ENCODE measurements at places on chromosomes 1 and 21.

GRCh38 chr1:109396871-109397580 is 692 bp downstream of the SORT1 start:
- no peak for DNase-seq

DNA sequence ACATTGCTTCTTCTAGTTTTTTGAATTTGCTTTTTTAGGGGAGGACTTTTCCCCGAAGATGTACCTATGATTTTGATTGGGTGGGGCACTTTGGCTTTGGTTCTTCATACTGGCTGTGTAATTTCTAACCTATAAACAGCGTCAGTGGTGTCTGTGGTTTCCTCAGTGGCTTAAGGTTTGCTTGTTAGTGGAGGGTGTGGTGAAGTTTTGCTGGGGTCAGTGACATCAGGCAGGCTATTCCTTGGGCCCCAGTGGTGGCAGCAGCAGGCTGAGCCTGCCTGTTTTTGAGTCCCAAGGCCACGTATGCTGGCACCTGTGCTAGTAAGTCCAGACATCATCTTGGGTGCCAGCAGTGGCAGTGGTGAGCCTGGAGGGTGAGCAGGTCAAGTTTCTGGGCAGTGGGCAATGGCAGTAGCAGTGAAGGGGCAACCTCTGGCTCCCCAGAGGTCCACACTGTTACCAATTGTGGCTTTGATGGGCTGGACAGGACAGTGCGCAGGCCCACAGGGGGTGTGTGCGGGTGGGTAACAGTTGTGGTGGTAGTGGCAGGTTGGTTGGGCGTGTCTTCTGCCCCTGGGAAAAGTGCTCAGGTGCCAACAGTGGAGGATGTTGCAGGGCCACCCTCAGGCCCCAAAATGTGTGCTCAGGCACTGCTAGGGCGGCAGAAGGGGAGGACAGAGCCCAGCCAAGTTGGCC is 54.9 kb upstream of the B3GALT2 start:
- DNase-seq = no peak

- DNase-seq = no peak
Observed at GRCh38 chr21:42239973-42240372, 21.0 kb downstream of the ABCG1 start.

DNA sequence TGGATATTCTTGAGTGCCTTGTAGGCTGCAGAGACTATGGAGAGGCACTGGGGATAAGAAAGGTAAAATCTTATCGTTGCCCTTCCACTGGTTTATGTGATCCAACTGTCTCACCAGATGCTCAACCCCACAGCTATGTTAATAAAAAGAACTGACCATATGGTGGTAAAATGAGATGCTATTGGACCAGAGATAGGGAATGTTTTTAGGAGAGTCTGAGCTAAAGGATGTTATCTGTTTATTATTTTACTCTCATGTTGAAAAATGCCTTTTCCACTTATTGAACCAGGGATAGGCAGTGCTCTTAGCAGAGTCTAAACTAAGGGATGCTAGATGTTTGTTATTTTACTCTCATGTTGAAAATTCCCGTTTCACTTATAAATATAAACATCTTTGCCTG is 172.8 kb upstream of the GREM2 start:
- no peak for DNase-seq

DNA sequence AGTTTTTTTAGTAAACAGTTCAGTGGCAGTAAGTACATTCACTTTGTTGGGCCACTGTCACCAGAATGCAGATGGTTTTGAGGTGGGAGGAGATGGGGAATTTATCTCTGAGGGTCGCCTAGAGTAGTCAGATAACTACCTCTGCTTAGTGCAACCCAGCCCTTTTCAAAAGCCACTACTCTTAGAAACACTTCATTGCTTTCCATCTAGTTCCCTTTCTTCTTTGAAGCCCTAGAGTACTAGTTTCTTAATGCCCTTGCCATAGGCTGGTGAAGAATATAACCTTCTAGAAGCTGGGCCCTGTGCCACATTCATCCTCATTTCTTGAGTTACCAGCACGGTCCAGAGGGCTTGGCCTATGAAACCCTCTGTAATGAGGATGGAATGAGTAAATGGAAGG is 28.4 kb upstream of the ST3GAL3 start:
- DNase-seq = no peak

DNA sequence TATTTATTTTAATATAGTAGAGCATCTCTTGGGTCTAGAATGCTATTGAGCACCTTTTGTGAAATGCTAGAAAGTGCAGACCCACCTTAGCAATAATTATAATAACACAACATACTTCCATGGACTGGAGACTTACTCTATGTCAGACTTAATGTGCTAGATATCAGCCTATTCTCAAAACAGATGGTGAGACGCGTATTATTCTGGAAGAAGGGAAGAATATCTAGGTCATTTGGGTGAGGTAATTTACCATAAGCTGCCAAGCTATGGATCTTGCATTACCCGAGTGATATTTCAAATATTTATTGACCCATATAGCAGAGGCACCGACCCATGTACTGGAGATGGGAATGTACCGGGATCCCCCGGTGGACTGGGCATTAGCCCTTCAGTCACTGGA is 20.6 kb upstream of the IFNLR1 start:
- no peak for DNase-seq

DNA sequence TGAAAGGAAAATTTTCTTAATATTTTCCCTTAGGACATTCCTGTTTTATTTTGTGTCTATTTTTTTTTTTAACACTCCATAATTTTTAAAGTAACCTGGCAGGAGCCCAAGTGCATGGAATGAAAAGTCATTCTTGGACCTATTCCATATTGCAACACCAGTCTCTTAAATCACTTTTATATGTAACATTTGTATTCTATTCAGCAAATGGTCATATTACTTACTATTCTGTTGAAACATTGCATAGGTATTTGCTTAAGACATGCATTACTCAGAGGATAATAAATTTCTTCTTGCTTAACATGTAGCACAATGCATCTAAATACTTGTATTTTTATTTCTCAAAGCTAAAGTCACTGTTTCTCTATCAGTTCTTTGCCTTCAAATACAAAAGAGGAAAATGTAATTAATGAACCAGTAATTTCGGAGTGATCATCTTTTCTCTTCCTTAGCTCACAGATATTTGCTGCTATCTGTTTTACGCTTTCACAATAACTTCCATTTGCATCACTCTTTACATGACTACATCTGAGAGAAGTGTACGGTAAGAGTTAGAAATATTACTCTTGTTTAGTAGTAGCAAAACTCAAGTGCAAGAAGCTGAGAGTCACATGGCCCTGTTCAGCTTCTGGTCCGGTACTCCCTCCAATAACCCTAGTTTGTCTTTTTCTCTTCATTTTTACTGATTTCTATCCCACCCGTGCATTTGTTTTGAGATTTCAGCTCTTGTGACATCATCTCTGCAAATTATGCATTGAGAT is 394.8 kb downstream of the USP25 start:
- no peak for DNase-seq

DNA sequence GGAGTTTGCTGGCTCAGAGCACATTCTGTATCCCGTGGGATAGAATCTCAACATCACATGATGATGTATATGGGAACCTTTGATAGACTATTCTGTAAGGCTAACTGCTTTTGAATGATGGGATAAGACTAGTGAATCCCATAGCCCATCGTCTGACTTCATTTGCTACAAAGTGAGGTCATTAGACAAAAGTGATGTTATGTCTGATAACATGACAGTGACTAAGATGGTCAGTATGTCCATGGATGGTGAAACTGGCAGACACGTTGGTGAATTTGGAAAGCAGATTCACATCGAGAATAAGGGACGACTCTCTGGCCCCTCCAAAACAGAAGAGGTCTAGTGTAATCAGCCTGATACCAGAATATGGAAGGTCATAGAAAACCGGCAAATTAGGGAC is 108.4 kb downstream of the HHAT start:
- no peak for DNase-seq

GRCh38 chr1:228987736-228988506 is 252.6 kb downstream of the RHOU start:
- DNase-seq = no peak

DNA sequence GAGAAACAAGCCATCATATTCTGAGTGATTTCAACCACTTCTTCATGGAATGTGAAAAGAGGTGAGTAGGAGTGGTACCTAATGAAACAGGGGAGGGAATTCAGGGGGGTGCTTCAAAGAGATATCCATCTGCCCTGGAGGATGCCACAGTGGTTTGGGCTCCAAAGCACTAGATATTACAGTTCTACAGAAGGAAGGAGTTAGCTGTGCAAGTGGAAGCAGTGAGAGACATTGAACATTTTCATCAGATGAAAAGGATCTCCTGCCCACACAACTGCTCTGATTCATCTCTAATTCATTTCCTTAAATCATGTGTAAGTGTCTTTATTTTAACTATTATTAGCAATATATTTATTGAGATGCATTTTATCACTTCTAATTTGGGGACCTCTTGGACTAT is 2.8 kb upstream of the RGS5 start:
- DNase-seq = no peak

DNA sequence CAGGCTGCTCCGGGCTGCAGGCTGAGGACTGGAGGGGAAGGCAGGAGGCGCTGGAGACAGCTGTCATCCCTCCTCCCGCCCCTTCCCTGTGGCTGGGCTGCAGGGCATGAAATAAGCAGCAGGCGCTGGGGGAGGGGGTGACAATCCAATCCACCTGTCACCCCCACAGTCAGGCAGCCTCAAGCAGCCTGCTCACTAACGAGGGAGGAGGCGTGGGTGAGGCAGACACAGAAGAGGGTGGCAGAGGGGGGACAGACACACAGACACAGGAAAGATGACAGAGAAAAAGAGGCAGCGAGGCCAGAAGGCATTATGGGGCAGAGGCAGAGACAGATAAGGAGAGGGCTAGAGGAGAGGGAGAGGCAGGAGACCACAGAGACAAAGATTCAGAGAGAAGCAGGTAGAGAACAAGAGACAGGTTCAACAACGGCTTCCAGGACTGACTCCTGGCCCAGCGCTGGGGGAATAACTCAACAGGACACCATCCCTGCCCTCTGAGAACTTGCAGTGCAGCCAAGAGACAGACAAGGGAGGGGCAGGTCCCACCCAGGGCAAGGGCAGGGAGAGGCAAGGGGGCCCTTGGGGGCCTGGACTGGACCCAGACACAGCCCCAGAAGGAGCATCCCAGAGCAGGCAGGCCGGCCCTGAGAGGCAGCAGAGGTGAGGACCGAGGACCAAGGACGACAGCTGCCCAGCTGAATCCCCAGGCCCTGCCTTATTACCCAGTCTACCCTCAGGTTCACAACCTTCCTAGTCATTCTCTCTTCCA is 11.2 kb downstream of the MEF2D start:
- DNase-seq = peak; percentile 85

GRCh38 chr21:34688145-34688544 is 19.4 kb downstream of the CLIC6 start:
- no peak for DNase-seq

GRCh38 chr1:243497939-243498681 is 242.3 kb downstream of the SDCCAG8 start:
- no peak for DNase-seq

DNA sequence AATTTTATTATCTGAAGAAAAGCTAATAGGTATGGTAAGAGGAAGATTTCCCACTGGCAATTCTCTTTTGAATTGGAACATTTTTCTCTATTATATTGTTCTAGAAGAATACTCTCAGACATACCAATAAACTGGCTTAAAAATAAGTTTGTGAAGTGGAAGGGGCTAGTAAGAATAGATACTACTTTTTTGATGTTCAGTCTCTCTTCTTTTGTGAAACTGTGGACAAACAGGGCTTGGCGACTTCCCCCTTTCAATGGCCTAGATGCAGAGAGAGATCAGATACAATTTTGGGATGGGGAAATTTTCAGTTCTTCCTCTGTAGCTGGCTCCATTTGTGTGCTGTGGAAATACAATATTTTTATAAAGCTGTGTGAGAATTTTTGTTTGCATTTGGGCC is 2.5 kb downstream of the PBX1 start:
- DNase-seq = no peak

GRCh38 chr1:217407534-217408001 is 223.3 kb downstream of the GPATCH2 start:
- peak; percentile 28 for DNase-seq

- DNase-seq = no peak
Observed at GRCh38 chr21:31429506-31429905, 85.4 kb upstream of the TIAM1 start.

DNA sequence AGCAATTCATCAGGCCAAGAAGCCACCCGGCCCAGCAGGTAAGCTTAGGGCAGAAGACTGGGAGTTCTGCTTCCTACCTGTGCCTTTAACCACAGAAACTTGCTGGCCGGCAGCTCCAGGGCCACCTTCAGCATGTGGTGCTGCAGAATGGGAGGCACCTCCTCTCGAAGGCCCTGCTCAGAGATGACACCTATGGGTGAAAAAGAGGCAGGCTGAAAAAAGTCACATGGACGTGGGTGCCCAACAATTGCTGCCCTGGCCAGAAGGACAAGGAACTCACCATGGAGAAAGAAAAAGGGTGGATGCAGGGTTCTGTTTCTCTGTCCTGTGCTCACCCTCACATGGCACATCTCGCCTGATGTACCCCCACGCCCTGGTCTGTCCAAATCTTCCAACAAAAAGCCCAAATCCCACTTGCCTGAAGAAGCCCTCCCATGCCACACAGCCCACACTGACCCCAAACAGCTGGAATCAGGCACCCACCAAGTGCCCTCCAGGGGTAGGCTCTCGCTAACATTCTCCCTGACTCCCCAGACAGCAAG is 33.0 kb downstream of the URB1 start:
- no peak for DNase-seq

GRCh38 chr21:38869946-38870345 is 64.2 kb downstream of the ETS2 start:
- DNase-seq = no peak

DNA sequence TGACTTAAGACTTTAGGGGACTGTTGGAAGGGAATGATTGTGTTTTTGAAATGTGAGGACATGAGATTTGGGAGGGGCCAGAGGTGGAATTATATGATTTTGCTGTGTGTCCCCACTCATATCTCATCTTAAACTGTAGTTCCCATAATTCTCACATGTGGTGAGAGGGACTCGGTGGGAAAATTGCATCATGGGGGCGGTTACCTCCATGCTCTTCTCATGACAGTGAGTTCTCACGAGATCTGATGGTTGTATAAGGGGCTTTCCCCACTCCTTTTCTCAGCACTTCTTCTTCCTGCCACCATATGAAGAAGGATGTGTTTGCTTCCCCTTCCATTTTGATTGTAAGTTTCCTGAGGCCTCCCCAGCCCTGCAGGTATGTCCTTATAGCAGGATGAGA is 35.0 kb upstream of the SCAF4 start:
- DNase-seq = no peak

- no peak for DNase-seq
Observed at GRCh38 chr1:67713057-67713846, 28.3 kb downstream of the GADD45A start.

GRCh38 chr1:219741011-219741970 is 128.4 kb upstream of the ZC3H11B start:
- no peak for DNase-seq

DNA sequence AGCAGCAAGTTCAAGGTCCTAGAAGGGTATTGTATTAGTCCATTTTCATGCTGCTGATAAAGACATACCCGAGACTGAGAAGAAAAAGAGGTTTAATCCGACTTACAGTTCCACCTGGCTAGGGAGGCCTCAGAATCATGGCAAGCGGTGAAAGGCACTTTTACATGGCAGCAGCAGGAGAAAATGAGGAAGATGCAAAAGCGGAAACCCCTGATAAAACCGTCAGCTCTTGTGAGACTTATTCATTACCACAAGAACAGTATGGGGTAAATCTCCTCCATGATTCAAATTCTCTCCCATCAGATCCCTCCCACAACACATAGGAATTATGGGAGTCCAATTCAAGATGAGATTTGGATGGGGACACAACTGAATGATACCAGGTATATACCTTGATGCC is 409.5 kb downstream of the NTNG1 start:
- no peak for DNase-seq

All from Right ventricle myocardium inferior (tissue), 1 donor.